Inflammatory macrophage treated with lipopolysaccharide for 1 hour (primary cell): ENCODE measurements at places on chromosomes 1 and 21.

DNA sequence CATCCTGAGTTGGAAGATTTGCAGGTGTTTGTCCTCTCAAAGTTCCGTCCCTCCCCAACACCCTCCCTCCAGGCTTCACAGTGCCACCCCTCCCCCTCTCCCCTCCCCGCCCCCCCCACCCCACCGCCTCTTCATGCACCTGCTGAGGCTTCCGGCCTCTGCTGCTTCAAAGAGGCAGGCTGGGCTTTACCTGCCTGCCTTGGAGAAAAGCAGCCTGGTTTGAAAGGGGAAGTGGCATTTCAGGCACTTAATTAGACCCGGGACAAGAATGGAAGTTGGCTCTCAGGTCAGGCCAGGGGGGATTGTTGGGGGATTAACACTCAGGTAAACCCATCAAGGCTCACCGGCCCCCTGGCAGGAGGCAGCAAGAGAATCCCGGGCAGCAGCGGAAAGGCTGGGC is 21.1 kb downstream of the PAX7 start:
- no peak for DNase-seq

DNA sequence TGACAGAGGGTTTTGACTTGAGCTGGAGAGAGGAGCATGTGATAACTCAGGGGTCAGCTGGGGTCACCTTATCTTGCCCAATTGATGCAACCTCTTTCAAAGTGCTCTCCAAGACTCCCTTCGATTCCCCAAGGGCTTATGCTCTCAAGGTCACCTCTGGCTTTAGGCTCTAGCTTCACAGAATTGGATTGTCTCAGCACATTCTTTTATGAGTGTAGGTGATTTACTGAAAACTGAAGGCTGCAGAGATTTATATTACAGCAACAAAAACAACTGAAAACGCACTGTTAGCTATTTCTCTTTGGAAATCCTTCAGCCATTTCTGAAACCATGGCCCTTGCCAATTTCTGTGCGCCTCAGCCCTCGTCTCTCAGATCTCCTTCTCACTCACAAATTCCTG is 34.5 kb upstream of the MAP1LC3C start:
- DNase-seq, result no peak

GRCh38 chr1:17995480-17995879 is 112.1 kb upstream of the IGSF21 start:
- no peak for DNase-seq

DNA sequence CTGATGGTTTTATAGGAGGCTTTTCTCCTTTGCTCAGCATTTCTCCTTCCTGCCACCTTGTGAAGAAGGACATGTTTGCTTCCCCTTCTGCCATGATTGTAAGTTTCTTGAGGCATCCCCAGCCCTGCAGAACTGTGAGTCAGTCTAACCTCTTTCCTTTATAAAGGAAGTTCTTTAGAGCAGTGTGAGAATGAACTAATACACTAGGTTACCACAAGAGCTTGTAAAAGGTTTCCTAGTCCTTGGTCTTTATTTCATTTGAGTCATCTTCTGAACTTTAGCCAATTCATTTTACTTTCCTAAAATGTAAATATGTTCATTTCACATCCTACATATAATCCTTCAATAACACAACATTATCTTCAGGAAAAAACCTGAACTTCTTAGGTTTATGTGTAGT is 365.3 kb downstream of the HHIPL2 start:
- DNase-seq, result no peak

- DNase-seq, result peak; percentile 92
Measured at GRCh38 chr1:244835276-244836134, at the start of gene COX20. COX20 (plus strand) TSS chr1:244835658; CDS start chr1:244835715, 57 bp downstream.

DNA sequence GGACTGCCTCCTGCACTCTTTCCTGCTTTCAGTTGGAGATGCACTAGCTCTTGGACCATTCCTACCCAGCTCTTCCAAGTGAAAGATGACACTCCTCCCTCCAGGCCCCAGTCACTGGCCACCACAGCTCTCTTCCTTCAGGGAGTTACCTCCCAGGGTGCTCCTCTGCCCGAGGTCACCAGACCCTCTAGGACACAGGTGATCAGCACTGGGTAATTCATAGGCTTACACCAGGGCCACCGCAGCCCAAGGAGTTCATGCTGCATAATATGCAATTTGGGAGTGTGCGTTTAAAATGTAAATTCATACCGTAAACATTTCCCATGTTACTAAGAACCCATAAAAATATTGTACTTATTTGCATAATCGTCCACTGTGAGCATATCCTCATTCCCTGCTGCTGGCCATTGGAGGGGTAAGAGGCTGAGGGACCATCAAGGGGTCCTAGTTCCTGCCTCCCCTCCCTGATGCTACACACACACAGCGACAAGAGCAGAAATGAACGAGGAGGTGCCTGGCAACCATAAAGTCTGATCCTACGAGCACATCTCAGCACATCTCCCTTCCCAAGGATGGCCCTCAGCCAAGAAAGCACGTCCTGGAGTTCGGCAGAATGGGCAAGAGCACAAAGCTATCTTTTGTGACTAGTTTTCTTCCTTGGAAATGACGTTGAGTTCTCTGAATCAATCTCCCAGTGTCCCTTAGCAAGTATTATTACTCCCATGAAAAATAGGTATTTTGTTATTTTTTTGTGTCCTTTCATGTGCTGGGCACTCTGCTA is 222.9 kb upstream of the RAB4A start:
- no peak for DNase-seq

GRCh38 chr21:45125357-45125756 is 51.0 kb downstream of the ADARB1 start:
- DNase-seq, result no peak

DNA sequence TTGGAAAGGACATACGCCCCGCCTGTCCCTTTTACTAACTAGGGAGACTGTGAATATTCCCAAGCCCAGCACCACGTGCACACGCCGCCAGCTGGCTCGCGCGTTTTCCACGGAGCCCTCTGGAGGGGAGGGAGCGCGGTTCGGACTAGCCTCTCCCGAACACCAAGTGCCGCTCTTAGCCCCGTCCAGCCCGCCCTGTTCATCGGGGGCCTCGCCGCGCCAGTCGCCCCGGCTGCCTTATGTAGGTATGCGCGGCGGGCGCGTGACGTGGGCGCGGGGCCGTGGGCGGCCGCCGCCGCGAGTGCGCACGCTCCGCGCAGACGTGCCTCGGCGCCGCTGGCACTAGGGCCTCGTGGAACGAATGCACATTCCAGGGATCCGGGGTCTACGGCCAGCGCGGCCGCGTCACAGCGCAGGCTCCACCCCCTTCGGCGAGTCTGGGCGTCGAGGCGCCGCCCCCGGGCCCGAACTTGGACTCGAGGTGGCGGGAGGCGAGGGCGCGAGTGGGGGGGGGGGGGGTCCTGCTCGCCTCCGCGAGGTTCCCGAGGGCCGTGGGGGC is 767 bp upstream of the IRF2BP2 start:
- peak; percentile 79 for DNase-seq

- DNase-seq, result peak; percentile 60
Measured at GRCh38 chr1:65264197-65264929, 45.0 kb upstream of the DNAJC6 start.

GRCh38 chr21:43191971-43192370 is 23.2 kb downstream of the CRYAA start:
- DNase-seq, result no peak

DNA sequence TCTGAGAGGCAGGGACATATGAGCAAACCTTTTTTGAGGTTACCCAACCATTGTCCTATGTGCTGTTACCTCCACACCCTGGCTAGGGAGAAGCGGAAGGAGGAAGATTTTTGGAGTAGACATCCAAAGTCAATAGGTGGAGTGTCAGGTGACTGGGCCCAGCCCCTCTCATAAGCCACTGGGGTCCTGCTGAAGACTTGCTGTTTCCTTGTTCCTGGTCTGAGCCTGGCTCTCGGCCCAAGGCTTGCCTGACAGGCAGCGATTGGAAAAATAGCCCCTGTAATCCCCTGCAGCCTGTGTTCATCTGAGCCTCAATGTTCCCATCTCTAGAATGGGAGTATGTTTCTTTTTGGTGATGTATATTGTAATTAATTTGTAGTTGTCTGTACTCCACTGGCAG is 6.9 kb upstream of the PIGR start:
- no peak for DNase-seq

- DNase-seq, result no peak
Measured at GRCh38 chr1:197737916-197738315, 37.4 kb downstream of the DENND1B start.

GRCh38 chr1:21362096-21362495 is 71.8 kb upstream of the ECE1 start:
- no peak for DNase-seq

DNA sequence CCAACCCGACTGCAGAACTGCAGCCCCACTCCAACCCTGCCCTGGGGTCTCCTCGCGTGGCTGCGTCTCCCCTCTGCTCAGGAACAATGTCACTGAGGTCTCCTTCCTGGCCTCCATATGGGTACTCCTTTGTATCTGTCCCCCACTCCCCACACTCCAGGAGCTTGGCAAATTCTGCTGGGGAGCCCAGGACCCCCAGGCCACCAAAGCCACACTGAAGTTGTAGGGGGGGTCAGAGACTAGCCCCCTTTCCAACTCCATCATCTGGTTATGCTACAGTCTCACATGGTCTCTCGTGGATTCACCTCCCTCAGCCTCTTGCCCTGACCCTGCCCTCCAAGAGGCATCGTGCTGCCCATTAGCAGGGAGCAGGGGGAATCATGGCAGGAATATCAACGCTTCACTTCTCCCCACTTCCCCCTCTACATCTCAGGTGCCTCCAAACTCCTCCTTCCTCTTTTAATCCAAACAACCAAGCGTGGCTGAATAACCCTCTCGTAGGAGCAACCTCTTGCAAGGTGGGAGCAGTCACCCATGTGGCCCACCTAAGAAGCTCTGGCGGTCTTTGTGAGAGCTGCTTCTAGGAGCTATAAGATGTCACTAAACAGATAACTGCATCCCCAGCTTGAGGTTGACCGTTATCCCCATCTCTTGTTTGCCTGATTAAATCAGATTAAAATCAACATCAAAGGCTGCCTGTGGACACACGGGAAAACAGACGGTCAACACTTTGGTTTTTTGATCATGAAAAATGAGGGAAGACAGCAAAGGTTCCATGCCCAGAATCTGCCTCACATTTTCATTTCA is 86.4 kb downstream of the MIS18A start:
- no peak for DNase-seq

DNA sequence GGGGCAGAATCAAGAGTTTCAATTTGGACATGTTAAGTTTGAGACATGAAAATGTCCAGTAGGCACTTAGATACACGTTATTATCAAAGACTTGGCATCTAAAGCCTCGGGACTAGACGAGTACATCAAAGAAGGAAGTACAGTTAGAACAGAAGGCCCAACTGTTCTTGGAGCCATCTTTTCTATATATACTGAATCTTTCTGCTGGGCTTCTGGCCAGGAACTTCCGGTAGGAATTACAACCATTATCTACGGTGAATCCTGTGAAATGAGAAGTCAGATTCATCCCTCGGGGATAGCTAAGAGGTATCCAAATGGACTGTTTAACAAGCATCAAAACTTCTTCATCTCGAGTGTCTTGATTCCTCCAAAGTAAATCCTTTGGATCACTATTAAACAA is 34.4 kb upstream of the NRDC start:
- no peak for DNase-seq

DNA sequence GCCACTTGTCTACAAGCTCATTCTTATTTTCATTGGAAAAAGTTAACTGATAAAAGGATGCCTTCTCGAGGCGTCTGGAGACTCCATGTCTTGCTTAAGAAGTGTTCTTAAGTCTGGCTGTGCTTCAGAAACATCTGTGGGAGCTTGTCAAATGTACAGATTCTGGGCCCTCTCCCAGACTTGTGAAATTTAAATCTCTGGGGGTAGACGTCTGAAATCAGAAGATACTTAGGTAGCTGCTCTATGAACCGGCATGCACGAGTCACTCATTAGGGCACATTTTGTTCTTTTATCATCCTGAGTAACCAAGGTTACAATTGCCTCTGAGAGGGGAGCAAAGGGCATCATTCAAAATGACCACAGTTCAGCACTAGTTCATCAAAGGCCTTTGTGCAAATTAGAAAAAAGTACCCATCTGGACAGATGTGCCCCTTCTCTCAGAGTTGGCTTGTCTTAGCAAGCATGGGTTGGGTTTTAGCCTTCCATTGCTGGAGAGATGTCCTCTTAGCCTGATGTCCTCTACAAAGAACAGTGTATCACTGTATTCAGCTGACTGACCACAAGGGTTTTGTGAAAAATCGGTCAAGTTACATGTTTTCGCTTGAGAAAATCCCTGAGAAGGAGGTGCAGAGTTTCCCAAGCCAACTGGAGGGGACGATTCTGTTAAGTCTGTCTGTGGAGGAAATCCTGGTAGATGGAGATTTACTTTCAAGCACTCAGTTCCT is 156.9 kb downstream of the ASTN1 start:
- DNase-seq, result no peak

- no peak for DNase-seq
Measured at GRCh38 chr1:94804442-94804837, 15.7 kb upstream of the SLC44A3 start.

- no peak for DNase-seq
Measured at GRCh38 chr1:119483441-119484200, 23.4 kb upstream of the HSD3B1 start.

- no peak for DNase-seq
Measured at GRCh38 chr21:36156815-36157670, at the start of gene DOP1B. DOP1B (plus strand) TSS chr21:36156824; CDS start chr21:36164734, 7,910 bp downstream.

DNA sequence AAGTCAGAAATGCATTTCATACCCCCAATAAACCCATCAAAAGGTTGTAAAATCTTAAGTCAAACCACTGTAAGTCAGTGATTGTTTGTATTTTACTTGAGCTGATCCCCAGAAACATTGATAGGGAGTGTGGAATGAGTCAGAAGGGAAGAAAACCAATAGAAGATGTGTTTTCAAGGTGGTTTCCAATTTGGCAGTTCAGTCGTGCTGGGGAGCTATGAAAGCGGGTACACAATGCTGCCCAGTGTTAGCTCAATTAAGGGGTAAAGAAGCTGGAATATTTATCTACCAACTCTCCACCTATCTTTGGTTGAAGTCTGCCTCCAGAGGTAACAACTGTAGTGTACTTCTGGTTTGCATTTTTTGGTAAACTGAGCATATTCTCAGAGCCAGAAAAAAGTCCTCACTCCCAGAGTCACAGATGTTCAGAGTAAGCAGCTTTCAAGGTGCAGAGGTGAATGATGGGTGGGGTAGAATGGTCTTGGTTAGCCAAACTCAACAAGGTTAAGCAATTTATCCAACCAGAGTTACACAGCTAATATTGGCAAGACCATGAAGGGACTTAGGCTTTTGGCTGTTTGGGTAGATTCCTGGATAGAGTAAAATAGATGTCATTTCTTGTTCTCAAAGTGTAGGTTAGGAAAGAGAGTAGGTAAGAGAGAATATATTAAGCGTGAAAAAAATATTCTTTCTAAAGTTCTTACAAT is 202.9 kb upstream of the ADGRL2 start:
- DNase-seq, result no peak

GRCh38 chr1:115059316-115059715 is 29.7 kb downstream of the TSHB start:
- DNase-seq, result no peak

DNA sequence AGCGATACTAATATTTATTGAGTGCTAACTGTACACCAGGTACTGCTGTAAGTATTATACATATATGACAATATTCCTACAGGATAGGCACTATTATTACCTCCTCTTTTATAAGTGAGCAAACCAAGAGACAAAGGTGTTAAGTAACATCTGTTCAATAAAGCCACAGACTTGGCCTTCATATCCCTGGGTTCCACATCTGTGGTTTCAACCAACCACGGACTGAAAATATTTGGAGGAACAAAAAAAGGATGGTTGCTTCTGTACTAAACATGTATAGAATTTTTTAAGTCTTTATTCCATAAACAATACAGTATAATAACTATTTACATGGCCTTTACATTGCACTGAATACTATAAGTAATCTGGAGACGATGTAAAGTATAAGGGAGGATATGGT is 95.1 kb downstream of the RERE start:
- no peak for DNase-seq

GRCh38 chr1:222663431-222663934 is 45.6 kb downstream of the MIA3 start:
- DNase-seq, result no peak
